ENCODE measurements at places on chromosomes 1 and 21. TPM values are rescaled to one million over a fixed set of nuclear protein-coding genes. Genes with fewer than 3 reads are reported as not detected.

The ARHGAP29 gene
- 29.1 TPM for total RNA-seq

DNA sequence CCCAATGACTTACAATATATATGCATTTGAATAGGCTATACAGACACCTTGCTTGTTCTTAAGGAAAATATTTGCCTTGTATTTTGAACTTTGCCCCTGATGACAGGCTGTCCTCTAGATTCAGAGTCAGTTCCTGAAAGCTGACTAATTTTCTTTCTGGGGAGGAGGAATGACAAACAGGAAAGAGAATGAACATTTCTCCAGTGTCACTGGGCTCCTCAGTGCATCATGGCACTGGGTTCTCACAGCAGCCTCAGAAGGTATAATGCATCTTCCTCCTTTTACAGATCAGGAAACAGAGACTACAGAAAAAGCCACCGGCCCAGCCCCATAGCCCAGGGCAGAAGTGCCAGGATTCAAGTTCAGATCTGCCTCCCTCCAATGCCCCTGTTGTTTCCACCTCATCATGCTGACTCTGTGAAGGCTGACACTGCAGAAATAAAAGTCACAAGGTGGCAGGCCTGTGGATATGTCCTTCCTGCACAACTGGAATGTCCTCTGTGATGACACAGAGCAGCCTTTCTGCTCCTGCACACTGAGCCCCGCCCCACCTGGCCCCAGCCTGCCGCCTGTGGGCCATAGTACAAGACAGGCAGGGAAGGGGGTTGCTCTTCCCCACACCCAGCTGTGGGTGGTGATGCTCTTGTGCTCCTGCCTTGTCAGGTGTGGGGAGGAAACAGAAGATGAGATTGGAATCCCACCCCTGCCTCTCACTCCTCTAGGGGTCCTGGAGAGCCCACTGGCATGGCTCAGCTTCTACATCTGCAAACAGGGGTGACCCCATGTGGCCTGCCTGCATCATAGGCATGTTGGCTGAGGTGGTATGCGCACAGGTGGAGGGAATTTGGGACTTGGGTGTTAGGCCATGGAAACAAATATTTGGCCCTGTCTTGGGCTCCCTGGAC, 6.4 kb downstream of the TTC22 start:
- peaks cover 11% of the 10 kb centered on the region for H3K4me1 ChIP-seq
- no peak overlapping the region for H3K27ac ChIP-seq
- H3K36me3 ChIP-seq = no peaks in the 10 kb centered on the region
- DNase-seq = no peak
- H3K4me3 ChIP-seq = no peak overlapping the region

DNA sequence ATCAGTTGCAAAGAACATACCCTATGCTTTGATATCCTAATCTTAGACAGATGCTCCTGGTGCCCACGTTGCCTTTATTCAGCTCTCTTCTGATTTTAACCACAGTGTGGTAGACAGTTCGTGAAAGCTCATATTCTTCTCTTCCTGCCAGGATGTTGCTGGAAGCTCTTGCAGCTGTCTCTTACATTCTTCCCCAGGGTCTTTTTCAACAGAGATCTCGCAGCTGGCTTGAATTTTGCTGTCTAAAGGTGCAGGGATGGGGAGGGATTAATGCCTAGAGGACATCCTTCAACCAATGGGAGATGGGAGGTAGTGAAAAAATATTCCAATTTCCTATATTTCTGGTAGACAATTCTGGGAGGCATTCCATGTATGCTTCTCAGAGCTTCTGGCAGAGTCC, 150.0 kb upstream of the APP start:
- no peak overlapping the region for H3K4me3 ChIP-seq
- H3K4me1 ChIP-seq = peaks cover 2% of the 10 kb centered on the region
- peak overlapping the region; percentile 45 for H3K27ac ChIP-seq
- no peaks in the 10 kb centered on the region for H3K36me3 ChIP-seq

The TOR1AIP1 gene
- 45.9 TPM for total RNA-seq

- no peak for DNase-seq
- peak overlapping the region; percentile 82 for H3K4me3 ChIP-seq
- H3K4me1 ChIP-seq = peaks cover 7% of the 10 kb centered on the region
- peak overlapping the region; percentile 97 for H3K27ac ChIP-seq
- H3K36me3 ChIP-seq = no peaks in the 10 kb centered on the region
- H3K27me3 ChIP-seq = no peaks in the 10 kb centered on the region
Measured at GRCh38 chr1:167221126-167221737, 546 bp downstream of the POU2F1 start.

The AGT gene
- total RNA-seq = 8.4 TPM

DNA sequence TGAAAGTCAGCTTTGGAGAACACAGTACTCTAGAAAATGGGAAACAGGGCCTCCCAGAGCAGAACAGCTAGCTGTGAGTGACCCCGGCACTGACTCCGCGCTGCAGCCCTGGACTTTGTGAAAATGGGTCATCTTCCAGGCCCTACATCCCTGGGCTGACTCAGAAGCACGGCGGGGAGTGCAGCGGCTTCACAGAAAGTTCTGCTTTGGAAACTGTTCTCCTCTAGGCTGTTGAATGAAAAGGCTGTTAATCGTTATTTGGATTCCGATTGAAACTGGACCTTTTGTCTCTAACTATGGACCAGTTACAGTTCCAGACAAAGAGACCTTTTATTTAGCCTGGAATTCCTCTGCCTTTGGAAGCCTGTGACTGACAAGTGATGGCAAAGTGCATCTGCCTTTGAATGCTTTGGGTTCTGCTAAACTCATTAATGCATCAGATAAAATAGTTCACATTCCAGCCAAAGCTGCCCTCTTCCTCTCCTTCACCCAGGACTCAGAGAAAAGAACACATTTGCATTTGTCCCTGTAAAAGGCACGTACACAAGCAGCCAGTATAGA, 144.9 kb upstream of the HOOK1 start:
- H3K4me1 ChIP-seq = peaks cover 26% of the 10 kb centered on the region
- no peak overlapping the region for H3K4me3 ChIP-seq
- peak; percentile 70 for DNase-seq
- H3K27me3 ChIP-seq = no peaks in the 10 kb centered on the region
- no peaks in the 10 kb centered on the region for H3K36me3 ChIP-seq
- peak overlapping the region; percentile 70 for H3K27ac ChIP-seq

DNA sequence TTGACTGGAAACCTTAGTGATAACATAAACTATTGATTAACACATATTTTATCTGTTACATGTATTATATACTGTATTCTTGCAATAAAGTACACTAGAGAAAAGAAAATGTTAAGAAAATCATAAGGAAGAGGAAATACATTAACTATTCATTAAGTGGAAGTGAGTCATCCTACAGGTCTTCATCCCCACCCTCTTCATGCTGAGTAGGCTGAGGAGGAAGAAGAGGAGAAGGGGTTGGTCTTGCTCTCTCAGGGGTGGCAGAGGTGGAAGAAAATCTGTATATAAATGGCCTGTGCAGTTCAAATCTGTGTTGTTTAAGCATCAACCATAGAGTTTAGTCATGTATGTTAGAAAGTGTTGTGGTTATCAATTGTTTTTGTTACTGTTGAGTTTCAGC, 66.1 kb upstream of the CHODL start:
- H3K4me3 ChIP-seq = no peak overlapping the region
- no peaks in the 10 kb centered on the region for H3K27me3 ChIP-seq
- no peaks in the 10 kb centered on the region for H3K4me1 ChIP-seq

The C1orf210 gene
- total RNA-seq = not detected

DNA sequence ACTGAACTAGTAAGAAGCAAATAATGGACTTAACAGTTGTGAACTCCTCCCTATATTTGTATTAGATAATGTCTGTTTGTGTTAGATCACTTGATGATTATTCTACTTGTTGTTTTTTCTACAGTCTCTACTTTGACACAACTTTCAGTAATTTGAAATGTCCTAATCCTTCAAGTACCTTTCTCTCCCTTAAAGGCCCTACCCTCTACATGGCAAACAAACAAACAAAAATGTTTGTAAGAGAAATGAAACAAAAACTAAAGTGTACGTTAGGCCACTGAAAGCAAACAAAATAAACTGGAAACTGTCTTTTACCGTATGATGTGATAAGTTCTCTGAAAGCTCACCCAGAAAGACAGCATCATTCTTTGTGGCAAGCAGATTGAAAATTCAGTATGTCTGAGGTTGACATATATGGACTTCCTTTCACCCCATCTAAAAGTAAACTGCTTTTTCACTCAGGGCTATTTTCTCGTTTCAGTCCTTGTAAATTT, 255.9 kb upstream of the SNX7 start:
- H3K36me3 ChIP-seq = no peaks in the 10 kb centered on the region
- H3K27ac ChIP-seq = no peak overlapping the region
- DNase-seq = no peak
- H3K4me3 ChIP-seq = no peak overlapping the region
- no peaks in the 10 kb centered on the region for H3K4me1 ChIP-seq
- H3K27me3 ChIP-seq = no peaks in the 10 kb centered on the region

DNA sequence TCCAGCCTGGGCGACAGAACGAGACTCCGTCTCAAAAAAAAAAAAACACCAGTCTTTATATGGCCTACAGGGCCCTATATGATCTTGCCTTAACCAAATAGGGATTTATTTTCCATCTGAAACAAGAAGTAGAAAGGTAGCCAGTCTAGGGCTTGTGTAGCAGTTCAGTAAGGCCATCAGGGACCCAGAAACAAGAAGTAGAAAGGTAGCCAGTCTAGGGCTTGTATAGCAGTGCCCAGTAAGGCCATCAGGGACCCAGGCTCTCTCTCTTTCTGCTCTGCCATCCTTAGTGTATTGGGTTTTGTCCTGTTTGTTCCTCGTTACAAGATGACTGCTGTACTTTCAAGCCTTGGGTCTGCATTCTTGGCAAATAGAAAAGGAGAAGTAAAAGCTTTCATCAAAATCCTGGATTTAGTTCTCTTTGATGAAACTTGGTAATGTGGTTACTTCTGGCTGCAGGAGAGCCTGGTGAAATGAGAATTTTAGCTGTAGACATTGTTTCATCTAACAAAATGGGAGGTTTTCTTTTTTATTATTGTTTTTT, 46.1 kb downstream of the PKN2 start:
- no peaks in the 10 kb centered on the region for H3K27me3 ChIP-seq
- DNase-seq = peak; percentile 15
- no peak overlapping the region for H3K4me3 ChIP-seq
- no peak overlapping the region for H3K27ac ChIP-seq

DNA sequence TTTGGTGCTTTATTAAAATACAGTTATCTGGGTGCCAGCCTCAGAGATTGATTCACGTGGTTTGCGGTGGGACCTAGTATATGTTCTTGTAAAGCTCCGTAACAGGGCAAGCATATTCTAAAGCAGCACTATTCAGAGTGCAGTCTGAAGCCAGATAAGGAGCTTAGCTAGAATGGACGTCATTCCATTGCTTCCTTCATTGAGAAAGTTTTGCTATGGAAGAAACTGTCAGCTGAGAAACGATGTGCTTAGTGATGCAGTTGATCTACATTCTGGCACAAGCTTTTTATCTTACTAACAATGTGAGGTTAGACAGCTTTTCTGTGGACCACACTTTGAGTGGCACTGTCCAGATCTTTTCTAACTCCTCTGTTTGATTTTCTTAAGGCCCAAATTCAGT, 26.2 kb downstream of the SLC44A3 start:
- H3K27ac ChIP-seq = no peak overlapping the region
- DNase-seq = no peak
- no peaks in the 10 kb centered on the region for H3K36me3 ChIP-seq
- no peaks in the 10 kb centered on the region for H3K27me3 ChIP-seq
- no peak overlapping the region for H3K4me3 ChIP-seq
- no peaks in the 10 kb centered on the region for H3K4me1 ChIP-seq

GRCh38 chr1:211359876-211360275, 33.2 kb downstream of the TRAF5 start:
- DNase-seq = no peak
- H3K27ac ChIP-seq = no peak overlapping the region
- no peaks in the 10 kb centered on the region for H3K4me1 ChIP-seq
- H3K36me3 ChIP-seq = peaks cover 30% of the 10 kb centered on the region
- no peaks in the 10 kb centered on the region for H3K27me3 ChIP-seq

The HSD3B1 gene
- total RNA-seq = 0.53 TPM

- no peak overlapping the region for H3K4me3 ChIP-seq
- H3K4me1 ChIP-seq = peaks cover 17% of the 10 kb centered on the region
- H3K36me3 ChIP-seq = no peaks in the 10 kb centered on the region
- H3K27ac ChIP-seq = no peak overlapping the region
Measured at GRCh38 chr1:160046494-160047110, 14.8 kb upstream of the PIGM start.

DNA sequence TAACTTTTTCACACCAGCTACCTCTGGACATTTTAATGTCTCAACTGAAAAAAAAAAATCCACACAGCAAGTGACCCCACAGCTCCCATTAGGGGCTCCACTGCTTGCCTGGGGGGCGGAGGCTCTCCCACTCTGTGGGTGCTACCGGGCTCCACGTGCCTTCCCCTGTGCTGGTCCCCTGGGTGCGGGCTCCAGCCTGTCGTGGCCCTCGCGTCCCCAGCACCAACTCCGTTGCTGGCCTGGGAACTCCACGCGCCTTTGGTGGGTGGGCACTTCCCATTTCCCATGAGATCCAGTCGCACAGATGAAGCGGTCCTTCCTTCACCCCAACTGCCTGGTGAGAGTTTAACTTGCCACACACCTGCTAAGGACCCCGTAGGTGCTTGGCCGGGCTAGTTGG, 27.1 kb upstream of the GPR153 start:
- no peaks in the 10 kb centered on the region for H3K27me3 ChIP-seq
- H3K27ac ChIP-seq = peak overlapping the region; percentile 35
- no peak for DNase-seq
- H3K4me1 ChIP-seq = peaks cover 40% of the 10 kb centered on the region
- H3K4me3 ChIP-seq = no peak overlapping the region
- H3K36me3 ChIP-seq = no peaks in the 10 kb centered on the region

The DISC1 gene
- total RNA-seq = 10.7 TPM

DNA sequence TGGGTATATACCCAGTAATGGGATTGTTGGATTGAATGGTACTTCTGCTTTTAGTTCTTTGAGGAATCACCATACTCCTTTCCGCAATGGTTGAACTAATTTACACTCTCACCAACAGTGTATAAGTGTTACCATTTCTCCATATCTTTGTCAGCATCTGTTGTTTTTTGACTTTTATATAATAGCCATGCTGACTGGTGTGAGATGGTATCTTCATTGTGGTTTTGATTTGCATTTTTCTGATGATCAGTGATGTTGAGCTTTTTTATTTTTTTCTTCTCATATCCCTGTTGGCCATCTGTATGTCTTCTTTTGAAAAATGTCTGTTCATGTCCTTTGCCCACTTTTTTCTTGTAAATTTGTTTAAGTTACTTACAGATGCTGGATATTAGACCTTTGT, 14.1 kb downstream of the DNM3 start:
- no peak overlapping the region for H3K4me3 ChIP-seq
- H3K4me1 ChIP-seq = no peaks in the 10 kb centered on the region
- H3K27me3 ChIP-seq = no peaks in the 10 kb centered on the region
- H3K27ac ChIP-seq = no peak overlapping the region

- H3K4me1 ChIP-seq = peaks cover 42% of the 10 kb centered on the region
- H3K4me3 ChIP-seq = no peak overlapping the region
- H3K36me3 ChIP-seq = no peaks in the 10 kb centered on the region
- H3K27ac ChIP-seq = no peak overlapping the region
Measured at GRCh38 chr1:204289280-204289679, 70.4 kb downstream of the PLEKHA6 start.

DNA sequence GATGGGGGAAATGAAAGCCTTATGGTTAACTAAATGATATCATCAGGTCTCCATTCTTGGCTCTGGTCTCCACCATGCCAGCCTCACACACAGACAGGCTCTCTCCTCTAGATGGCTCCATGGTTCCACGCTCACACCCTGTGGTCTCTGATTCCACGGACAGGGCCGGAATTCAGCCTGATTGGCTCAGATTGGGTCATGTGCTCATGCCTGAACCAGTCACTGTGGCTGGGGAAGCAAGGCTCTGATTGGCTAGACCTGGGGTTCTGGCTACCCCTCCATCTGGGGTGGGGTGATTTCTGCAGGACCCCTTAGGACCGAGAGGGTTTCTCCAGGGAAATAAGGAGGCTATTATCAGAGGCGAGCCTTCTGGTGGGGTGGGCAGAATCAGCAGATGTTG, 277.0 kb downstream of the PTPRU start:
- DNase-seq = peak; percentile 43
- H3K36me3 ChIP-seq = no peaks in the 10 kb centered on the region
- H3K27ac ChIP-seq = no peak overlapping the region
- H3K27me3 ChIP-seq = peaks cover 11% of the 10 kb centered on the region
- H3K4me3 ChIP-seq = no peak overlapping the region

Data from muscle of leg (tissue), 16 donors.